ENCODE measurements at places on chromosomes 4 and X.

DNA sequence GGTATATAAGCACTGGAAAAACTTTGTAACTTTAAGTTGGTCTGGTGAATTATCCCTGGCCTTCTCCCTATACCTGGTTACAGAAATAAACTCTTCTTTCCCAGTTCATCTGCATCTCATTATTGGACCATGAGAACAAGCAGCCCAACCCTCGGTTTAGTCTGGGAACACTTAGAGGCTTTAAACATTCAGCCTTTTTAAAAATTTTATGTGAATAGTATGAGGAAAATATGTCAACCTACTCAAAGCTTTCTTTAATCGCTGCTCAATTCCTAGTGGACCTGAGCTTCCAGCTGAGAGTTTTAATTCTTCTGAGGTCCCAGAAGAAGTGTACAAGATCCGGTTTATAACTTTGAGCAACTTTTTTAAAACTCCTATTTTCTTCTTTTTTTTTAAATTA, 358.6 kb upstream of the NOCT start:
- no peak for DNase-seq

DNA sequence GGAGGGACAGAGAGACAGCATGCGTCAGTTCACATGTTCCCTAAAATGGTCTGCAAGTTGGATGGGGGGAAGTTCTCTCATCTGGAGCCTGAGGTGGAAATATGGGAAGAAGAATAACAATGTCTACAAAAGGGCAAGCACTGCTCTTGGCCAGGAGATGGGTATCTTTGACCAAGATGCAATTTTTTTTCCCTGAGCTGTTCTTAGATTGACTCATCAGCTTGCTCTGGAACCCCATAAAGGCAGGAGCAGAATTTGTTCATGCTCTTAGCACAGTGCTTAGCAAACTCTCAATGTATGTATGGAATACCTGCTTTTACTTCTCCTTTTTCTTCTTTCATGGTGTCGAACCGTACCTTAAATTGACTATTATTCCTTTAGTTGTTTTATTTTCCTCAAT, 90.5 kb upstream of the ZNF827 start:
- no peak for DNase-seq

DNA sequence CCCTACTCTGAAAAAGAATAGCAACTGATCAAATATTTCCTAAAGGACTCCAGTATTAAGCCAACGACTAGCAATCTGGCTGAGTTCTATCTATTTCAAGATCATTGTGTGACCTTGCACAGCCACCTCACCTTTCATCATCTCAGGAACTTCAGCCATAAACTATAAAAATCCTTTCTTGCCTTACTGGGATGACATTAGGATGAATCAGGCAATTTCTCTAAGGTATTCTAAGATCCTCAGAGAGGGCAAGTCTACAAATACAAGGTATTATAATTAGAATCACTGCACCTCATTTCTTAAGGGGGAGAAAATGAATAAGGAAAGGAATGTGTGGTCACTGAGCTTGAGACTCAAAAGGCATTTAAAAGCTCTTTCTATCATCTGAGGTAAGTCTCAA, 152.6 kb downstream of the GRIA3 start:
- no peak for DNase-seq

- no peak for DNase-seq
These were observed 209.7 kb downstream of the NWD2 start for GRCh38 chr4:37453999-37454800.

GRCh38 chrX:11254417-11255109, 38.6 kb upstream of the AMELX start:
- no peak for DNase-seq

DNA sequence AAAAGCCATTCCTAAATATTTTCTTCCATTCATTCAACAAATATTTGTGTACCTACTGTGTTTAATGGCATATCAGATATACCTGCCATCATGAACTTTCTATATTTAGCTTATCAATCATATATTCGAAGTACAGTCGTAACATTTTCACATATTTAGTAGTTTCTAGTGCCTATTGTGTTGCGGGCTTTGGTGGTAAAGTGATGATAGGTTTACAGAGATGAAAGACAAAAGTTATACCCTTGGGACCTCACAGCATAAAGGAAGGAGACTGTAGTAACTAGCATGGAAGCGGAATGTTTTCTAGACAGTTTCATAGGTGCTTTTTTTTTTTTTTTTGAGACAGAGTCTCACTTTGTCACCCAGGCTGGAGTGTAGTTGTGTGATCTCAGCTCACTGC, 39.5 kb downstream of the RBPJ start:
- DNase-seq = no peak

GRCh38 chr4:168979338-168979737, 30.7 kb downstream of the CBR4 start:
- no peak for DNase-seq

DNA sequence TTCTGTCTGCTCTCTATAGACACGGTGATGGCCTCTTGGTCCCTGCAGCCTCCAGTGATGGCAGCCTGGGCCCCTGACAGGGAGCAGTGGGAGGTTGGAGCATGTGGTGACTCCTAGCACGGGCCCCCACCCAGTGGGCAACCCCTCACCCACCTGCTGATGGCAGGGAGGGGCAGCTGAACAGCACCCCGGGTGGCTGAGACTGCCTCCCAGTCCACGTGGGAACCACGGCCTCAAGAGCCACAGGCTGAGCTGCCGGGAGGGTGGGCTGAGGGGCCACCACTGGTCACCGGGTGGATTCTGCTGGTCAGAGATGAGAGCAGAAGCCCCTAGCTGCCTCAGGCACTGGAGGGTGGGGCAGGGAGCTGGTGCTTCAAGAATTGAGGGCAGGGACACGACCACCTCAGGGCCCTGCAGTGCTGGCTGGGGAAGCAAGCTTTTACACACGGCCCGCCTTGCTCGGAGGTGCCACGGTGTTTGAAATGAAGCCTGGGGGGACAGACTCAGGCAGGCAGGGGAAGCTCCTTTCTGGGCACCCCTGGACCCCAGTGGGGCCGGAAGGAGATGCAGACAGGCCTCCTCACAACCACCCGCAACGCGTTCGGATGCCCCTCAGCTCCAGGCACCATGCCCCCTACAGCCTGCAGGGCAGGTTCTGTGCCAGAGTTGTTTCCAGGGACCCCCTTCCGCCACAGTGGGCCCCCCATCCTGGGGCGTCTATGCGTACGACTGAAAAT, 6.3 kb upstream of the HAUS3 start:
- DNase-seq = no peak

DNA sequence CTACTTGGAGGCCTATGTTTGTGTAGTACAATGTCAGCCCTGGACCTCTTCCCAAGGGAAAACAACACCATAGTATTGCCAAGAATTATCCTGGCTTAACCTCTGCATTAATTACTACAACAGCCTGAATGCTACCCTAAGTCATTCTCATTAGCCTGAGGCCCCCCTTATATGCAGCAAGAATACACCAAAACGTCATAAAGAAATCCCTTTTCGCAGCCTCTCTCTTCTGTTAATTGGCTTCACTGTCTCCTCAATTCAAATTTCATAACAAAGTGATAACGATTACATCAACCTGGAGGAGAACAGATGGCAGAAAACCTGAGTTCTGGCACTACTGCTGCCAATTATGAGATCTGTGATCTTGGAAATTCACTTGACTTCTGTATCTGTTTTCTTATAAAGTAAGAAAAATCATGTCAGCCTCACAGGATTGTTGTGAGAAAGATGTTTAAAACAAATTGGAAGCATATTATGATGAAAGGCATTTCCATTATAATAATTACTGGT, 1663.1 kb downstream of the STIM2 start:
- no peak for DNase-seq

- DNase-seq = no peak
These were observed 52.4 kb upstream of the GUCY1A1 start for GRCh38 chr4:155614111-155614762.

DNA sequence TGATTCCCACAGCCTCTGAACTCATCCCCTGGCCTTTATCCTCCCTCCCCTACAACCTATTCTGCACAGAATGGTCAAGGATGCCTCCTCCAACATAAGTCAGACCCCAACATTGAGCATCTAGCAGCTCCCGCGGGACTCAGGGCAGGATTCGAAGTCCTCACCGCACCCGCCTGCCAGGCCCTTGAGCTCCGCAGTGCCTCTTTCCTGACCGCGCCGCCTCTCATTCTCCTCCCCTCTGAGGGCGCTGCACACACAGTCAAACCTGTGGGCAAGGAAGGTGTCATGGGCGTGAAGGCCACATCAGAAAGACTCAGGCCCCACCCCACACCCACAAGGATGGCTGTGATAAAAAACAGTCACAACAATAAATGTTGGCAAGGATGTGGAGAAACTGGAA, 84.1 kb downstream of the CPZ start:
- DNase-seq = no peak

DNA sequence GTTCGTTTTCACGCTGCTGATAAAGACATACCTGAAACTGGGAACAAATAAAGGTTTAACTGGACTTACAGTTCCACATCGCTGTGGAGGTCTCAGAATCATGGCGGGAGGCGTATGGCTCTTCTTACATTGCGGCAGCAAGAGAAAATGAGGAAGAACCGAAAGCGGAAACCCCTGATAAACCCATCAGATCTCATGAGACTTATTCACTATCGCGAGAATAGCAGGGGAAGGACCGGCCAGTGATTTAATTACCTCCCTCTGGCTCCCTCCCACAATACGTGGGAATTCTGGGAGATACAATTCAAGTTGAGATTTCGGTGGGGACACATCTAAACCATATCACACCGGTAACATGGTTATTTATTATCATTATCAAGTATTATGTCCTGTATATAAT, 2204.5 kb downstream of the ARAP2 start:
- DNase-seq = no peak

DNA sequence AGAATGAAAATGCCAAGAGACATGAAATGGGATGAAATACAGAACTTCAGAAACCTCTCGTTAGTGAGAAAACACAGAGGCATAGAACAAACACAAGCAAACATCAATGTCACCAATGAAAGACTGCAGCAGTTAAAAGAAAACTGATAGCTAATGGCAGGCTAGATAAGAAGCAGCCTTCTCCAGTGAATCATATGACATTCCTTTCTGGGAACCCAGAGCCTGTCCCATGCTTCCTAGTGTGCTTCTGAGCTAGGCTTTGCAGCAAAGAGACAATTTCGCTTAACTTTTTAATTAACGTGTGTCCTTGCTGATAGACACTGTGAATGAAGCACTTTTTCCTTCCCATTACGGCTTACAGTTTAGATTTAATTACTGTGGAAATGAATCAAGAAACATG, 444.6 kb downstream of the IL15 start:
- no peak for DNase-seq

GRCh38 chr4:623914-624566, 1.3 kb upstream of the PDE6B start:
- peak; percentile 38 for DNase-seq

GRCh38 chrX:107610667-107611066, 17.6 kb upstream of the PRPS1 start:
- no peak for DNase-seq

DNA sequence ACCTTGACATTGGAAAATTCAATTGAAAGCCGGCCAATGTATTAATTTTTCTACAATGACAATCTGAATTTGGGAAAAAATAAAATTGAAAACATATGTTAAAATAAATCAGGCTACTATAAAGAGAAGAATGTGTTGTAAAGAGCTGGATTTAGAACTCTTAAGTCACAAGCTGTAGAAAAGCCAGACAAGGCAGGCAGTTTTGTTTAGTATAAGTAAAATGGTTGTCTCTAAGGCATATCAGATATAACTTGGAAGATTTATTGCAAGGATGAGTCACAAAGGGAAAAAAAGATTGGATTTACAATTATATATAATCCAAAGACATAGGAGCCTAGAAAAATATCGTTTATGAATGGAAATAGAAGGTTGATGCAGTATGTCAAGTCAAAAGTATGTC, 549.1 kb upstream of the EPHA5 start:
- DNase-seq = no peak

GRCh38 chr4:165991325-165992180, 118.5 kb downstream of the TLL1 start:
- DNase-seq = no peak

DNA sequence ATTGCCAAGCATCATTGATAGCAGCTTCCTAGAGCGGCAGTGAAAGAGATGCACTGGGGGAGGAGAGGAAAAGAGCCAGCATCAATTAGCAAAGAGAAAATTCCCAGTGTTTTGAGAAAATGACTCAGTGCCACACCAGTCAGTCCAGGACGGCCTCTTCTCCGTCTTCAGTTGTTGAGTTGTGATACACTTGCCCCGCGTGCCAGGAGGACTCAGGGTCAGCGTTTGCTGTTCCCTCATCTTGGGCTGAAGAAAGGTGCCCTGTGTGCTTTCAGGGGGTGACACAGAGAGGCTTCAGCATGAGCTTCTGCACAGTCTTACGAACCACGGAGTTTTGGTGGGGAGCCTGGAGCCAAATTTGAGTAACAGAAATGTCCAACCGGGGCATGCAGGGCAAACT, 82.3 kb downstream of the GPR143 start:
- DNase-seq = no peak

- DNase-seq = no peak
These were observed 502.3 kb downstream of the PDHA2 start for GRCh38 chr4:96342196-96342595.

DNA sequence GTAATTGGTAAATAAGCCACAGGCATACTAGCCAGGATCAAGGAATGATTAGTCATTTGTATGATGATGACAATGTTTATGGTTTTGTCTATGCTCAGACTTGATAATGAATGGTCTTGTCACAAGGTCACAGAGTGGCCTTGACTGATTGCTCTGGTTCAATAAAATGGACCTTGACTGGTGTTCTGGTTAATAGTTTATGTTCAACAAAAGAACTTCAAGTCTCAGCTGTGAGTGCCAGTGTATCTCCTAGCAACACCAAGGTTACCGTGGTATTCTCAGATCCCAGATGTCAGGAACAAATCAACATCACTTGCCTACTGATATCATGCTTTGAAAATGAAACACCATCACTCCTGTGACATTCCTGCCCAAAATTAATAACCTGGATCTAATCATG, 16.3 kb upstream of the LRAT start:
- no peak for DNase-seq

GRCh38 chr4:128516301-128516969, 228.8 kb upstream of the PGRMC2 start:
- DNase-seq = no peak

DNA sequence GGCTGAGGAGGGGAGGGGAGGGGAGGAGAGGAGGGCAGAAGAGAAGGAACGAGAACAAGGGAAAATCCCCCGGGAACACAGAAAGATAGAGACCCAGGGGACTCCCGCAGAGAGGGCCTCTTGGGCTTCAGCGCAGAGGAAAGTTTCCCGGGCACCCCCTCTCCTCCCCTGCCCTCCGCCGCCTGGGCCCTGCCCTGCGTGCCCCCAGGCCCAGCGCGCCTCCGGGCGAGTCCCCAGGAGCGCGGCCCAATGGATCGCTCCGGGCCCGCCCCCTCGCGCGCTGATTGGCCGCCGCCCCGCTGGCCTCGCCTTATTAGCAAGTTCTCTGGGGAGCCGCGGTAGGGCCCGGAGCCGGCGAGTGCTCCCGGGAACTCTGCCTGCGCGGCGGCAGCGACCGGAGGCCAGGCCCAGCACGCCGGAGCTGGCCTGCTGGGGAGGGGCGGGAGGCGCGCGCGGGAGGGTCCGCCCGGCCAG, at the start of gene MSX1:
Gene MSX1, plus strand, starts transcription at position 341 of the 474 bp plus-strand sequence. CDS start 235 bp downstream, outside the sequence.
- DNase-seq = peak; percentile 96

GRCh38 chr4:129531253-129531652, 435.3 kb downstream of the C4orf33 start:
- no peak for DNase-seq
